ENCODE measurements at places on chromosomes 1 and 21. TPM values are rescaled to one million over a fixed set of nuclear protein-coding genes. Genes with fewer than 3 reads are reported as not detected.

DNA sequence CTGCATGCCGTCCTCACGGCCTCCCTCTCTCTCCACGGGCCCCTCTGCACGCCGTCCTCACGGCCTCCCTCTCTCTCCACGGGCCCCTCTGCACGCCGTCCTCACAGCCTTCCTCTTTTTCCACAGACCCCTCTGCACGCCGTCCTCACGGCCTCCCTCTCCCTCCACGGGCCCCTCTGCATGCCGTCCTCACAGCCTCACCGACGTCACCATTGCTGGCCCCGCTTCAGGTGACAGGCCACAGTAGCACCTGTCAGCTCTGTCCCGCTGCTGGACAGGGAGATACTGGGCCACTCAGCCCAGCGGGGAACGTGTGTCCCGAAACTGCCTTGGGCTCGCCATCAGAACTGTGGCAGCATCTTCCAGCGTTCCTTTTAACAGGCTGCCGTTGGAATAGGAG, 82.8 kb upstream of the COL6A1 start:
- no peak for DNase-seq

DNA sequence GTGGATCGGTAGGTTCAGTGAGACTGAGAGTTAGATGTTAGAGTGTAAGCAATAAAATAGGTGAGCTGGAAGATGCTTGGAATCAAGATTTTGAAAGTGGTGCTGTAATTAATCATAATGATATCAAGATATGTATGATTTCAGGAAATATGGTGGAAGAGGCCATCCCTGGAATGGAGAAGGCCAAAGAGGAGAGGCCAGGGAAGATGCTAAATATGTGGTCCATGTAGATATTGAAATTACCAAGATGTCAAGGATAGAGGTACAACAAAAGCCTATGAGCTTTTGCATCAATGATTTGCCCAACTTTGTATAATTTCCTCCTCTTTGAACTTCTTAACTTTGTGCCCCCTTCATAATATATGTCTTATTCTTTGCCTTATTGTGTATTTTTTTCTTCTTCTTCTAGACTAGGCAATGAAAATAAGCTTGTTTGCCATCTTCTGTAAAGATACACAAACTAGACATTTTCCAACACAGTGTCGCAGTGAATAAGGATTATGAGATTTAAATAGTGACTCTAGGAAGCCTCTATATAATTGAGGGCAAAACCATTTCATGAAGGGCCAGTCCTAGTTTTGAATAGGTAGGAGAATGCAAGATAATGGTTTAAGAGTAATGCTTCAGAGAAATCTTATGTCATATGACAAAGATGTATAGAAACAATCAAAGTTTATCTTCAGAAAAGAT, 8.9 kb downstream of the PTGS2 start:
- no peak for DNase-seq

PCP4L1 gene
- not detected for total RNA-seq

DNA sequence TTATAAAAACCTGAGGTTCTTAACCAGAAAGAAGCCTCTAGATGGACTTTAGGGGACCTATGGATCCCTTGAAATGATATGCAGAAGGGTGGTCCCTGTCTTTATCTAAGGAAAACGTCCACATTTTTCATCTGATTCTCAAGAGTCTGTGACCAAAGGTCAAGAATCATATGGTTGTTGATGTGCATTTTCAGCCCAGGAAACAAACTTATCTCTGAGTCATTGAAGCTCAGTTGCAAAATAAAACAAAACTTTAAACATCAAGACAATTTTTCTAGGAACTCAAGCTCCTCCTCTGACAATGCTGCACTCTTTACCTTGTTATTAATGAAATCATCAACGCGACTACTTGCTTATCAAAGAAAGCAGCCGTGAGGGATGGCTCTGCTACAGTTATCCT, 83.3 kb downstream of the TIAM1 start:
- DNase-seq: no peak

DNA sequence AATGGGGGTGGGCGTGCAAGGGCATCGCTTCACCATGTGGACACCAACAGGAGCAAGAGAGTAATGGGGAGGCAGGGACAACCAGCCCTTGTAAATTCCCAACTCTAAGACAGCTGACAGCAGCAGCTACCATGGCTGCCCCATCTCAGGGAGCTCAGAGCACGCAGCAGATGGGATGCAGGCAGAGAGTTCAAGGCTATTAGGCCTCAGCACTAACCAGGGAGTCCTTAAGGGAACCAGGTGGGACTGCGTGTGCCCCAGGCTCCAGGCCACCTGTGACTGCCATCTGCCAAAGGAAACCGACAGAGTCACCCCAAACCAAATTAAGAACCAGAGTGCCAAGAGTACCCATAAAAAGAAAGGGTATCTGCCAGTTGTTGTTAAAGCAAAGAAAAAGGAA, 33.7 kb upstream of the PRDM2 start:
- no peak for DNase-seq

- no peak for DNase-seq
These were observed 18.9 kb downstream of the CTNNBIP1 start for GRCh38 chr1:9891207-9891606.

- DNase-seq: no peak
These were observed 7.3 kb downstream of the EDEM3 start for GRCh38 chr1:184747089-184747955.

OSCP1 gene
- total RNA-seq: 3.2 TPM

- no peak for DNase-seq
These were observed 16.6 kb upstream of the C1QA start for GRCh38 chr1:22619798-22620197.

FNDC5 gene
- total RNA-seq: 0.42 TPM

TNFSF18 gene
- total RNA-seq: not detected

CR1L gene
- not detected for total RNA-seq

DNA sequence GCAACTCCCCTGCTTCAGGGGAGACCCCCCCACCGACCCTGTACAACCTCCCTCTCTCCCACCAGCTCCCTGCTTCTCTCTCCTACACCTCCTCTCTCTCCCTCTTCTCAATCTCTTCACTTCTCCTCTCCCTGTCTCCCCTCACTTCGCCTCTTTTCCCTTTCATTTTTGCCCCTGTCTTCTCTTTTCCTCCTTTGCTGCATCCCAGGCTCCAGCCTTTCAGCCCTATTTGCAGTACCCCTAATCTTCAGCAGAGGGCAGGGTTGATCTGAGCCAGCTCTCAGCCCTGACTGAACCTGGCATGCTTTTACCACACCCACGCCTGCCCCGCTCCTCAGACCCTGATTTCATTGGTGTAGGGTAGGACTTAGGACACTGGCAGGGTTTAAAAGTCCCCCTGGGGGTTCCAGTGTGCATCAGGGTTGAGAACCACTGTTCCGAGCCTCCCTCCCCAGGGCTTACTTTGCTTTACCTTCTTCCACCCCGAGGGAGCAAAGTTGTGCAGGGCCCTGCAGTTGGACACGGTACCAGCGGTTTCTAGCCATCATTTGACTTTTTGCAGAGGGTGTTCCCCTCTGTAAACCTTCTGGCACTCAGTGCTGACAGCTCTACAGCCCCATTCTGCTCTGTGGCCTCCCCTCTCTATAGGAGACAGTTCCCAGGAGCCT, 67.3 kb upstream of the CNTN2 start:
- peak; percentile 74 for DNase-seq

- DNase-seq: no peak
These were observed 52.5 kb upstream of the CAMK1G start for GRCh38 chr1:209531006-209531405.

CD5L gene
- 0.61 TPM for total RNA-seq

GRCh38 chr1:156860628-156861423, at the start of gene NTRK1:
Gene NTRK1, plus strand, starts transcription at chr1:156860865. Its CDS starts 70 bp downstream, at chr1:156860935.
- DNase-seq: peak; percentile 18

ATP8B2 gene
- total RNA-seq: 79.2 TPM

GRCh38 chr1:34292472-34292871, 115.8 kb downstream of the C1orf94 start:
- no peak for DNase-seq

DNA sequence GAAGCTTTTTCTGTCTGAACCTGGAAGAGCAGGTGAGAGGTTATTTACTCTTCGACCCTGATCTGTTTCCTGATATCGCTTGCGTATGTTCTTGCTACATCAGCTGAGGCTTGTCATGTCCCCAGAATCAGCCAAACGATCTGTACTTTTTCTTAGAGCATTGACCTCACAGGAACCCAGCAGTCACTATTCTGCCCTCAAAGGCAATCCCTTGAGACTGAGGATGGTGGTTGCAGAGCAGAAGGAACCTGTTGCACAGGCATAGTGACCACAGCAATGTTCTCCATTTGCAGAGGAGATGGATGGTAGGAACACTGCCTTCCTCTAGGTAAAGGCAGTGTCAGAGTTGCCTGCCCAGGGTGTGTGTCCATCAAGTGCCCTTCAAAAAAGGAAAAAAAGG, 11.3 kb upstream of the LACTBL1 start:
- no peak for DNase-seq

DNA sequence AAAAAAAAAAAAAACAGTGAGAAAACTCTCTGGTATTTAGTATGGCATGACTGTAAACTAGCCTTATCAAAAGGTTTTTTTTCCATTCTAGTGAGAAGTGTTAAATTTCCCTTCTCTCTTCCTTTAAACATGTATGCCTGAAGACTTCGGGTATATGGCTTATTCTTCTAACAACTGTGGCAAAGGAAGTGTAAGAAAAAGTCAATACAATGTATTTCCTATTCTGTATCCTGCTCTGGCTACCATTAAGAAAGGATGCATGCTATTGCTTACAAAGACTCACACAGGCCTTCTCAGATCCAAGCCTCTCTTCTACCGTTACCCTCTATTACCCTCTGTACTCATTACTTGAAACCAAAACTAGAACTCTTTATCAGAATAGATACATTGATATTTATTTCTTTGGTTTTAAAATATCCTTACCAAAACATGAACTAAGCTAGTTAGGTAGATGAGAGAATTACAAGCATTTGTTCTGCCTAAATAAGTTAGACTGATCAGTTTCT, 8.4 kb downstream of the CEPT1 start:
- no peak for DNase-seq

MNDA gene
- not detected for total RNA-seq

DNA sequence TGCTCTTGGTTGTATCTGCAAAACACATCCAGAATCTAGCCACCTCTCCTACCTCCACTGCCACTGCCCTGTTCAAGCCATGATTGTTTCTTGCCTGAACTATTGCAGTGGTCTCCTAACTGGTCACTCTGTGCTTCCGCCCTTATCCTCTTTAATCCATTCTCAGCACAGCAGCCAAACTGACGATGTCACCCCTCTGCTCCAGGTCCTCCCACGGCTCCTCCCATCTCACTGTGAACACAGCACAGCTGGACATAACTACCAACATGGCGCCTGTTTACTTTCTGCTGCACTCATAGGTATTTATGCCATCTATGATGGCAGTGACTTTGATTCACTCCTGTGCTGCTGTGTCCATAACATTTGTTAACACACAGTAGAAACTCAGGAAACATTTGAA, 406.7 kb downstream of the DISC1 start:
- no peak for DNase-seq

ADAMTS4 gene
- not detected for total RNA-seq

DNA sequence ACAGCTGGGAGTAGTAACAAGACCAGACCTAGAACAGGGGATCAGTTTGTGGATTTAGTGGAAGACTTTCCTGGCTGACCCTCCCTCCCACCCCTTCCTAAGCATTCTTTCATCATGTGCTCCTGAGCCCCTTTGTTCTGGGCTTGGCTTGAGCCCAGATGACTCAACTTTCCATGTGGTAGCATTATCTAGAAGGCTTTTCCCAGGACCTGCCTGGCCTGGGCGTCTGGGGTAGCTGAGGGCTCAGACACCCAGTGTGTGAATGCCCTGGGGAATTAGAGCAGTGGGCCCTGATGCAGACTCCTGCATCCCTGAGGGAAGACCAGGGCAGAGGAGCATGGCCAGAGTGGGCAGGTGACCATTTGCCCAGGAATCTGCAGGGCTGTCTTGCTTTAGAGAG, 44.1 kb upstream of the TSPAN2 start:
- no peak for DNase-seq

AMPD1 gene
- not detected for total RNA-seq

PIGK gene
- 64.7 TPM for total RNA-seq

DNA sequence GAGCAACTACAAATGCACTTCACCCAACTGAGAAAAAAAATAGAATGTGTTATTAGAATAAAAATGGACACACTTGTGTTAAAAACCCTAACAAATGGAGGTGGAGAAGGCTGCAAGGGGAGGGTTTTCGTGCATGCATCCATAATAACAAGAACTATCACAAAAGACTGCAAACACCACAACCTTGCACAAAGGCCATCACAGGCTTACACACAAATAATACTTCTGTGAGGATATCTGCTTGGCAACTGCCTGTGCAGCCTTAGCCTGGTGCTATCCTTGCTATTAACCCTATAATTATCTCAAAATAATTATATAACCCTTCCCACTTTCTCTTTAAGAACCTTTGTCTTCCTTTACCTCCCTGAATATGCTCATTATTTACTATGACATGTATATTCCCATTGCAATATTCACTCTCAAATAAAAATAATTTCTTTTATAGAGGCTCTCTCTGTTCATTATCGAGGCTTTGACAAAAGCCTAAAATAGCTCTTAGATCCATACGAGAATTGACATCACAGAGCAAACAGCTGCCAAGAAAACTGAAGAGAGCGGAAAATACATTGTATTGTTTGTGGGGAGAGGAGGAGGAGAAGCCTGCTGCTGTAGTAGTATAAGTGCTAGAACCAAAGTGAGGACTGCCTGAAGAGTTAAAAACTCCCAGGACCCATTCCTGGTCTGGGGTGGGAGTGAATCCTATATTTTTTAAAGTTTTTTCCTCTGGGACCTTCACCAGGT, 1768.7 kb downstream of the BRINP3 start:
- DNase-seq: peak; percentile 43

RNF187 gene
- 103 TPM for total RNA-seq

GRCh38 chr1:173212952-173213491, 5.9 kb upstream of the TNFSF4 start:
- no peak for DNase-seq

RNU1-4 gene
- total RNA-seq: not detected

- DNase-seq: no peak
These were observed 18.3 kb upstream of the HDAC1 start for GRCh38 chr1:32273391-32274208.

GRCh38 chr1:41611932-41612450, 127.5 kb upstream of the EDN2 start:
- no peak for DNase-seq

- peak; percentile 25 for DNase-seq
These were observed 208.8 kb downstream of the DAB1 start for GRCh38 chr1:57214951-57215575.

TSPAN2 gene
- total RNA-seq: not detected

Measured in SK-MEL-5 (cell line).